ENCODE measurements at places on chromosomes 7 and 10. TPM values are rescaled to one million over a fixed set of nuclear protein-coding genes. Genes with fewer than 3 reads are reported as not detected.

TMEM176B gene
- polyA plus RNA-seq: 0.78 TPM

SPDYE9 gene
- polyA plus RNA-seq: not detected

- peaks cover 23% of the 10 kb centered on the region for H3K4me1 ChIP-seq
- peaks cover 1% of the 10 kb centered on the region for H3K36me3 ChIP-seq
- H3K27me3 ChIP-seq: no peaks in the 10 kb centered on the region
Observed at GRCh38 chr10:119333146-119333792, 125.9 kb downstream of the GRK5 start.

MACC1 gene
- under 0.01 TPM for polyA plus RNA-seq

ELN gene
- 1.9 TPM for polyA plus RNA-seq
